ENCODE measurements at places on chromosomes 12 and 14.

GRCh38 chr14:48876806-48877340 lies 709.3 kb downstream of the RPS29 start:
- DNase-seq = no peak

- DNase-seq = no peak
Observed at GRCh38 chr14:106802413-106803364, 1276.3 kb downstream of the TMEM121 start.

- DNase-seq = no peak
Observed at GRCh38 chr14:50624447-50624846, 43.7 kb downstream of the SAV1 start.

GRCh38 chr12:96886998-96887677 lies 19.9 kb upstream of the NEDD1 start:
- no peak for DNase-seq

GRCh38 chr12:5808981-5809380 lies 136.1 kb downstream of the ANO2 start:
- DNase-seq = no peak
